PC-3 (cell line): ENCODE measurements at places on chromosomes 12 and 14.
A peak's percentile ranks its signal among the peaks of the same experiment; 100 is the strongest.

DNA sequence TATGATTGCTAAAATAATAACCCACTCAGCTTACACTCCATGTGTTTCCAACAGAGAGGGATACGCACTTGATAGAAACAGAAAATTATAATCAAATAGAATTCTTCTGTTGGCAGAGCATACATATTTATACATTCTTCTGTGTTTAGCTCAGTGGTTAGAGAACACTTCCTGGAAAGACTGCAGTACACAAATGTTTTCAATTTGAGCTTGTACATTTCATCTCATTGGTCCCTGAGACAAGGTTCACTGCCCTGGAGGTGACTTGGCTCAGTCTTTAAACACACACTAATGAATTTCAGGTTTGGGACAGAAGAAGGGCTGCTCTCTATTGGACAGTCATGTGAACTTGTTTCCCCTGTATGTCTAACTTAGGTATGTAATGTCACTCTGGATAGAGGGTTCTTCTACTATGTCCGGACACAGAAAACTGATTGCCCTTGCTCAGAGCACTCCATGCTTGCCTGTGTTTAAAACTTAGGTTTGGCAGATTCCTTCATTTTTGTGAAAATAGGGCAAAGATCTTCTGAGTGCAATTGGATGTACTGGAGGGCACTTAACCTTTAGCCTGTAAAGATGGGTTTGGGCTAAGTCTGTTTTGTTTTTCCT is 22.9 kb downstream of the PROX2 start:
- DNase-seq = no peak

DNA sequence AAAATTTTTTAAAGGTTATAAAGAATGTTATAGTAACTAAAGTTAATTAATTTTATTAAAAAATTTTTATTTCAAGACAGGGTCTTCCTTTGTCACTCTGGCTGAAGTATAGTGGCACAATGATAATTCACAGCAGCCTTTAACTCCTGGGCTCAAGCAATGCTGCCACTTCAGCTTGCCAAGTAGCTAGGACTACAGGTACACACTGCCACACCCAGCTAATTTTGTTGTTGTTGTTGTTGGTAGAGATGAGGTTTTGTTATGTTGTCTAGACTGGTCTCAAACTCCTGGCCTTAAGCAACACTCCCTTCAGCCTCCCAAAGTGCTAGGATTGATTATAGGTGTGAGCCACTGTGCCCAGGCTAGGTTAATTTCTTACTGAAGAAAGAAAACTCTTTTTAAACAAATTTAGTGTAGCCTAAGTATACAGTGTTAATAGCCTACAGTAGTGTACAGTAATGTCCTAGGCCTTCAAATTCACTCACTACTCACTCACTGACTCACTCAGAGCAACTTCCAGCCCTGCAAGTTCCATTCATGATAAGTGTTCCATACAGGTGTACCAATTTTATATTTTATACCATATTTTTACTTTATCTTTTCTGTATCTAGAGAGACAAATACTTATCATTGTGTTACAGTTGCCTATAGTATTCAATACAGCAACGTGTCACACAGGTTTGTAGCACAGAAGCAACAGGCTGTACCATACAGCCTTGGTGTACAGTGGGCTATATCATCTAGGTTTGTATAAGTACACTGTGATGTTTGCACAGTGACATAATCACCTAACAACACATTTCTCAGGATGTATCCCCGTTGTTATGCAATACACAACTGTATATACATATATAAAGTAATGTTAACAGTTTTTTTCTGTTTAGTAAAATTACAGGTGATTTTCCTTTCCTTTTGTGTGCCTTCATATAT is 24.7 kb upstream of the DNAAF2 start:
- DNase-seq = peak; percentile 92

GRCh38 chr12:30106204-30106965 is 322.6 kb upstream of the TMTC1 start:
- no peak for DNase-seq

DNA sequence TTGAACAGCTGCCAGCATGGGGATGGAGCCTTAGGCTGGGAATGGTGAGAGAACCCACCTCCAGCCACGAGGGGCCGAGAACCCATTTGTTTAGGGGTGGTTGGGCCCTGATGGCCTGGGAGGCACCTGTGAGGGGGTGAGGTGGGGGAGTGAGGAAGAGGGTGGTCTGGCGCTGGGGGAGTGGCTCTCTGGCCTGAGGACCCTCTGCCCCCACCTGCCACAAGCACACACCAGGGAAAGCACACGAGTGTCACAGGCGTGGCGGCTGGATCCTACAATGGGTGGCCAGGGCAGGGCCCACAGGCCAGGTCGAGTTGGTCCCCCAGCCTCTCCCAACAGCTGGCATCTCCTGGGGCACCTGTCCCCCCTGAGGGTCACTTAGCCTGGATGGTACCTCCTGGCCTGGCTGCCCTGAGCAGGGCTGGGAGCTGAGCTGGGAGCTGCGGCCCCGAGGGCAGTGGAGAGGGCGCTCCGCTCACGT is 340.5 kb downstream of the TMEM121 start:
- DNase-seq = no peak

DNA sequence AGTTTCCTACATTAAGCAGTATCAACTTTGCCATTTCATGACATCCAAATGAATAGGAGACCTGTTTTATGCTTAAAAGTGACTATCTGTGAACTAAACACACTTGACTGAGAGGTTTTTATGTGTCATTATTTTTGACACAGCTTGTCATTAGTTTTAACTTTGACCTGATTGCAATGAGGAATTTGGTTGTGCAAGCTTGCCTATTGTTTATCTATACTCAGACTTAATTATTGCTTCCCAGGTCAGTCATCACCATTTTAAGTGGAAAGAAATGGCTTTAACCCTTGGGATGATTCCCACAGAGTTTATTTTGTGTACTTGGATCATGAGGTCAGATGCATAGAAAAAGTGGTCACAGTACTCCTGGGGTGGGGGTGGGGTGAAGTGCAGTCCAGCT is 171.0 kb upstream of the PRICKLE1 start:
- no peak for DNase-seq

- DNase-seq = no peak
Observed at GRCh38 chr12:112340230-112340629, 42.0 kb downstream of the HECTD4 start.

DNA sequence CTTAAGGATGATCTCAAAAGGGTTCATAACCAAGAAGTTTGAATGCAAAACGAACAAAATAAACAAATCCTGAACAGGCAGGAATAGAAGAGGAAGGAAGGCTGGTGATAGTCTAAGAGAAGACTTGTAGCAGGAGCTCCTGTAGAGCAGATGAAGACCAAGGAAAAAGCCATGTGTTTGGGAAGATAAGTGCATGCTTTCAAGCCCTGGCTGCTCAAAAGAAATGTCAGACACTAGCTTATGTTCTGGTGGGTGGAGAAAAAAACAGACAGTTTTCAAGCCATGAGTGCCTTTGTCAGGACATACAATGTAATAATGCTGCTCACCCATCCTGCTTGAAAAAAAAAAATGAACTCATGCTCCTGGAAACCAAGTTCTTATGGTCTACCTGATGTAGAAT is 27.4 kb downstream of the TAOK3 start:
- no peak for DNase-seq

DNA sequence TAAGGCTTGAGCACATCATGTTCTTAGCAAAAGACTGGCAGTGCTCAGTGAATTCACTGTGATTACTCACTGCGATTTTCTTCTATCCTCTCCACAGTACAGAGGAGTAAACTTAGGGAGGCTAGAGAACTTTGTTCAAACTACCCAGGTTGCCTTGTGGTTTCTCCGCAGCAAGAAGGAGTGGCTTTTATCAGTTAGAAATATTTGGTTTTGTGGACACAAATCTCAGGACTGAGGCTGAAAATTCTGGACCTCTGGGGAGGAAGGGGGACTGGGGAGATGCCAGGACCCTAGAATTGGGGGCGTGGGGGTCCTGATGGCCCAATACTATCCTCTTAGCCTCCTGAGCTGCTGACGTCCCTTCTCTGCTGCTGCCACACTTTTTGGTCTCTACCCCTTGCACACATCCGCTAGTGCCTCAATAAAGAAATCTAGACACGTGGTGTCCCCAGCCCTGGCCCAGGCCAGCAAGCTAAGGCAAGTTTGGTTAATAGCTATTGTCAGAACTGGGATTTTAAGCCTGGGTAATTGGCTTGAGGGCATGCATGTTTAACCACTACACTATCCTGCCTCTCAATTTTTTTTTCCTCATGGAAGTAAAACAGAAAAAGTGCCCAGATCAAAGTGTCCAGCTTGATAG is 842 bp downstream of the OAS2 start:
- DNase-seq = peak; percentile 7

- DNase-seq = peak; percentile 42
Observed at GRCh38 chr12:65740873-65741600, 83.2 kb upstream of the HMGA2 start.

GRCh38 chr12:50018154-50018553 is 7.1 kb downstream of the RACGAP1 start:
- DNase-seq = no peak

DNA sequence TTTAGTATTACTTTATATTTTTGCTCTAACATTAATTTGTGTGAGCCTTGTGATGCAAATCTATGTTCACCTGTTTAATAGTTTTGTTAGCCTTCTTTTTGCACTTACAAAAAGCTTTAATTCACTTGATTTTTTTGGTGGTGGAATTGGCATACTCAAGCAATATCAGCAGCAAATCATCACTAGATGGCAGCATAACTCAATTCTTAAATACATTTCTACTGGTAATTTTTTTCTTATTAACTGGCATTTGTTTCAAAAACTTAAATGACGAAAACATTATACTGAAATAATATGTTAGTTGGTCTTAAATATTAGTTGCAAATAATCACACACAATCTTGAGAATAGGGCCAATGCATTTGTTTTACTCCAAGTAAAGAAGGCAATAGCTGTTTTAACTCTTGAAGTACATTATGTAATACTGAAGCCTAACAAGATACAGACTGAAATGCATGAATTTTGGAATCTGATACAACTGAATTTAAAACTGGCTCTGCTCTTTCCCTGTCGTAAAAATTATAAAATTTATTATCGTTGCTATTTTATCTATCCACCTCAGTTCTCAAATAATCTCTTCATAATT is 151.5 kb downstream of the ATXN7L3B start:
- DNase-seq = peak; percentile 65

GRCh38 chr14:69726761-69727511 is 40.0 kb upstream of the SRSF5 start:
- peak; percentile 82 for DNase-seq

DNA sequence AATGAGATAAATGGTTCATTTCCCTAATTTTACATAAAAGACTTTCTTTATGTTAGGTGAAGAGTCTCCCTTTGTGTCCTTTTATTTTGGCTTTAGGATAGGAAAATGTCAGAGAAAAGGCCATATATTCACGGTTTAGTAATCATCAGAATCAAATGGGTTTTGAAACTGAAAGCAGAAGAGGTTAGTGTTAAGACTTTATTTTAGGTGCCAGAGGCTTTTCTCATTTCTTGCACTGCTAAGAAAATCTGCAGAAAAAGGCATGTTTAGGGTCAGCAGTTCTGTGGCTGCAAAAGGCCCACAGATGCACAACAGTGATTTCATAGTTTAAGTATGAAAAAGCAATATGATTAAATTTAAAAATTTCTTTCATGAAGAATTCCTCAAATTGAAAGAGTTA is 80.4 kb upstream of the SINHCAF start:
- no peak for DNase-seq

DNA sequence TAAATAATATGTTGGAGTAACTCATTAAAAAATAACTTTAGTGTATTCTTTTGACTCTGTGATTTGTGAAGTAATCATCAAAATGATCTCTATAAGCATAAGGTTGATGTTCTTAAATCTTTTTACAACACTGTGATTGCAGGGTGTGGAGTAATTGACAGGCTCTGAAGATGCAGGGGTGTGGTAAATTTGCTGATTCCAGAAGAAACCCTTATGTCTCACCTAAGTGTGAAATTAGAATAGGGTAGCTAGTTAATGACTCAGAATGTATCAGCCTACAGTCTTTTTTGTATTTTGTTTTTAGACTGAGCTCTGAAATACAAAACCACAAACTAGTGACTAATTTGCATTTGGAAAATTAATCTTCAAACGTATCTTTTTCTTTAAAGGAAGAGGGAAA is 5.9 kb downstream of the PRPF39 start:
- DNase-seq = peak; percentile 39

DNA sequence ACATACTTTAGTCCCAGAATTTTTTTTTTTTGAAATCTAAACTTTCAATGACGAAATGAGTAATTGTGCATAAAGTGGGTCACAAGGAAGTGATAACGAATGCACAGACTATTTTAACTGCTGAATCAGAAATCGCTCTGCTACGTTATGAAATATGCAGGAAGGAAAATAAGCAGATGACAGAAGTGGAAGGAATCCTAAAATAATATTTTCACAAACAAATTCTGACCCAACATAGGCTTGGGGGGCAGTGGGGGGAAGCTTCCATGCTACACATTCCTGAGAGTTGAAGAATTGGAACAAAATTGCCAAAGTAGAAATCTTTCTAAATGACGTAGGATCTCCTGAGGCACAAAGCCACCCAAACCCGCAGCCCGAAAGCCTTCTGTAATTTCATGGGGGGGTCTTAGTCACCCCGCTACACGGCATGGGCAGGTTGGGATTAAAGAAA is 89.6 kb downstream of the ARF6 start:
- no peak for DNase-seq

- DNase-seq = no peak
Observed at GRCh38 chr12:11664101-11664500, 14.6 kb downstream of the ETV6 start.

DNA sequence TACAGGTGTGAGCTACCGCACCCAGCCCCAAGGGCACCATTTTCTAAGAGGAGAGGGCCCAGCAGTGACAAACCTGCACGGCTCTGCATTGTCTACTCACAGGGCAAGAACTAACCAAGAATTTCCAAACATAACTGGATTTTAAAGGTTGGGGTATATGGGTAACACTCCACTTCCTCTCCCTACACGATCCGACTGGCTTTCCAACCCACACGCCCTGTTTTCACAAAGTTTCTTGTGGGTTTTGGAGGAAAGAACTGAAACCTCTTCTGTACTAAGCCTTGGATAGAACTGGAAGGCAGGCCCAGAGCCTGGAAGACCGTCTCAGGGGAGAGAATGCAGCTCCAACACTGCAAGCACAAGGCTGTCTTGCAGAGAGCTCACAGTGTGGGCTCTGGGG is 24.9 kb downstream of the SNRNP35 start:
- DNase-seq = no peak

- DNase-seq = no peak
Observed at GRCh38 chr12:48940181-48940580, 14.9 kb upstream of the FKBP11 start.

DNA sequence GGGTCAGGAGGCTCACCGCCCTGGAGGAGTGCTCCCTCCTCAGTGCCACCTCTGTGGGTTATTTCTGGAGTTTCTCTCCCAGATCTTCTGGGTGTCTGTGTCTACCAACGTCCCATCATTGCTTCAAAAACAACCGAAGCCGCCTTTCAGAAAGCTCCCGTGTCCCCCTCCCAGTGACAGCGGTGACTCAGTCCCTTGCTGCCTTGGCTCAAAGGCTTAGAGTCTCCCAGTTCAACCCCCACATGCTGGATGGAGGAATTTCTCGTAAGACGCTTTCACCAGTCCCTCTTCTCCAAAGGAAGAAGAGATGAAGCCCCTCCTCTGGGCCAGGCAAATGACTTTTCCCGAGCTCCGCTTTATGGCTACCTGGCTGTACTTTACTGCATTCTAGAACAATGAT is 146.6 kb downstream of the RBM19 start:
- no peak for DNase-seq
